ENCODE measurements at places on chromosomes 5 and 9.

GRCh38 chr5:58311526-58311925 lies 148.4 kb downstream of the PLK2 start:
- DNase-seq, result no peak

GRCh38 chr5:93246090-93246855 lies 334.7 kb downstream of the NR2F1-AS1 start:
- no peak for DNase-seq

DNA sequence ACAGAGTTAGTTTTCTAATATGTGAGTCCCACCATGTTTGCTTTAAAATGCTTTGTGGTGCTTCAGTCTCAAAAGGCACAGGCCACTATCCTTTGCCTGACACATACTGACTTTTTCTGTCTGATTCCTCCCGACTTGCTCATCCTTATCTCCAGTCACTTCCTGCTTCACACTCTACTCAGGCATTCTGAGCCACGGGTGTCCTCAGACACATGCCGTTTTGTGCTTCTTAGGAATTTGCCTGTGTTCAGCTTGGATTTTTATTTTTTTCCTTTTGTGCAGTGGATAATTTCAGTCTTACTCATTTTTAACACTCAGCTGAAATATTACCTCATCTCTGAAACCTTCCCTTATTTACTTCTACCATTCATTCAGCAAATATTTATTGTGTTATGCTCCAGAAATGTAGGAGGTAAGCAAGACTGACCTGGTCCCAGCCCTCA lies 54.1 kb downstream of the MAN2A1 start:
- DNase-seq, result peak; percentile 11

GRCh38 chr5:37737326-37738056 lies 102.3 kb downstream of the GDNF start:
- DNase-seq, result no peak

GRCh38 chr5:15282611-15283010 lies 217.4 kb upstream of the FBXL7 start:
- no peak for DNase-seq
